Inflammatory macrophage (primary cell): ENCODE measurements at places on chromosomes 6 and 20.

- no peak for DNase-seq
Measured at GRCh38 chr6:128233531-128233930, 286.9 kb downstream of the PTPRK start.

- no peak for DNase-seq
Measured at GRCh38 chr20:50215101-50215690, 24.6 kb downstream of the CEBPB start.

GRCh38 chr6:108592371-108593337, 31.9 kb downstream of the FOXO3 start:
- DNase-seq, result peak; percentile 65

GRCh38 chr6:45323656-45324224, 4.4 kb upstream of the RUNX2 start:
- peak; percentile 12 for DNase-seq

DNA sequence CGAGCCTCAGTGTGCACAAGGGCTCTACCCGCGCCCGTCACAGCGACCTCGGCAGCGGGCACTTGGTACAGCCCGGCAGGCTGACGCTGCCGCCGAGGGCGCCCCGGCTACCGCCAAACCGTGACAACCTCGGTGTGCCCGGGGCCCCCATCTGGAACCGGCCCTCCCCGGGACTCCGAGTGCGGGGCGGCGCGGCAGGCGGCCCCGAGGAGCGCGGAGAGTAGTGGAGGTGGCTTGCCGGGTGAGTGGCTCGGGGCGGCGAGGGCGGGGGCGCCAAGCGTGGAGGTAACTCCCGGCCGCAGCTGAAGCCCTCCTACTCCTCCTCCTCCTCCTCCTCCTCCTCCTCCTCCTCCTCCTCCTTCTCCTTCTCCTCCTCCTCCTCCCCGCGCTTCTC, at the start of gene ISM1:
TSS of gene ISM1 (plus strand) at position 371 of the 394 bp plus-strand sequence. CDS start 503 bp downstream, outside the sequence.
- no peak for DNase-seq
